Stimulated activated CD8-positive, alpha-beta memory T cell treated with anti-CD3 and anti-CD28 coated beads, Interleukin-7, amount 100 ng/mL, for 48 hours (primary cell): ENCODE measurements at places on chromosomes 7 and 10.

- DNase-seq: no peak
These were observed 31.7 kb upstream of the PPIF start for GRCh38 chr10:79315602-79315920.

GRCh38 chr7:120833546-120833945, 24.4 kb downstream of the TSPAN12 start:
- no peak for DNase-seq

DNA sequence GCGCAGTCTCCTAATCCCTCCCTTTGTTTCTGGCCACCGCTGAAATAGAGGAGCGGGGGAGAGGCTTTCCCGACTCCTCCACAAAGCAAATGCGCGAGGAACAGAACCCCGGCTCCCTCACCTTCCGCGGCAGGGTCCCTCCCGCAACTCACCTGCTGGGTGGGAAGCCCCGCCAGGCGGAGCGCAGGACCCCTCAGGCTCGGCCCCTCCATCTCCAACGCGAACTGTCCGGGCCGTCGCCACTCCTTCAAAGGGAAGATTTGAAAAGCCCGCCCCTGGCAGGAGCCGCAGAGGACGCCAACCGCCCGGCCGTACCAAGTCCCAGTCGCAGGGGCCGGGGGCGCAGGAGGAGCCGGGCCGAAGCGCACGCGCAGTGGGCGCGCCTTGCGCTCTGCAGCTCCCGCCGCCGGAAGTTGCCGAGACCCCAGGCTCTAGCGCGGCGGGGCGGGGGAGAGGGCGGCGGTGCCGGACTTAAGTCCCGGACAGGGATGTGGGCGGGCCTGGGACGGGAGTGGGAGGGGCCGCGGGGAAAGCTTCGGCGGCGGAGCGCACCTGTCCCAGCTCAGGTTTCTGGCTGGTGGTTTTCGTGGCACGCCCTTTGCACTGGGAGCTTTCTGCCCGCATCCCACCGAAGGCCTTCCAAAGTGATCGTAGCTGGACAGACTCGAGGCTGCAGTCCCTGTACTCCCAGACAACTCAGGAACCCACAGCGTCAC, at the start of gene RTKN2:
RTKN2 (minus strand) TSS at position 446 of the 716 bp plus-strand sequence; CDS start at position 212, 234 bp downstream.
- DNase-seq: peak; percentile 37

DNA sequence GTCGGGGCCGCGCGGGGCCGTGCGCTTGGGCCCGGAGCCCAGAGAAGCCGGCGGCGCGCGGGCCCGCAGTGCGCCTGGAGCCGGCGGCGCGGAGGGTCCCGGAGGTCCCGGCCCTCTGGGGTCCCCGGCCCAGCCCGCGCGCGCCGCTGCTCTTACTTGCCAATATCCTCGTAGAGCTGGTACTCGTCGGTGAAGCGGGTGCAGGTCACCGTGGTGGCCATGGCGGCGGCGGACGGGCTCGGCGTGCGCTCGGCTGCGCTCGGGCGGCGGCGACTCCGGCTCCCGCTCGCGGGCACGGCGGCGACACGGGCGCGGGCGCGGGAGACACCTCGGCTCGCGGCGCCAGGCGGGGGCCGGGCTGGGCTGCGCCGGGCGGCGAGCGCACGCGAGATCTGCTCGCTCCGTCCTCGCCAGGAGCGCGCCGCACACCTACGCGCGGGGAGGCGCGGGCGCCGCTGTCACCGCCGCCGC, at the start of gene CAMK2B:
CAMK2B (minus strand) TSS at position 394 of the 471 bp plus-strand sequence; CDS start at position 221, 173 bp downstream.
- DNase-seq: no peak

GRCh38 chr10:5013385-5013784, 9.7 kb upstream of the AKR1C2 start:
- DNase-seq: no peak

DNA sequence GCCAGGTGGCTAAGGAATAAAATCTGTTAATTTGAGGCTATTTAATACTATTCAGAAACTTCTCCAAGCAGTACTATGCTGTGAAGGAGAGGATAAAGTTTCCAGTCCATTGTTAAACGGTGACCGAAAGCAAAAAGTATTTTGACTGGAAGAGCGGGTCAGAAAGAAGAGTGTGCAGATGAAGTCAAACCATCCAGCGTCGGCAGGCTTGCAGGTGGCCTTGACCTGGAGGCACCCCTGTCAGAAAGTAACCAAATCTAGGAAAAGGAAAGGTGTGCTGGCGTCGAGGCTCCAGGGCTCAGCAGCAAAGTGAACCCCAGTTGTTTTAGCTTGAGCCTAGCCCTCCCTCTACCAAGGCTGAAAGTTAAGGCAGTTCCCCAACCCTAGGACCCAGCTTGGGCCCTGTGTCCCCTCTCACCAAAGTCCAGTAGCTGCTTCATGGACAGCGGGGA, 544 bp downstream of the PDK4 start:
- no peak for DNase-seq
